Stimulated activated CD4-positive, alpha-beta T cell treated with anti-CD3 and anti-CD28 coated beads, TNF-alpha, amount 100 ng/mL, for 48 hours (primary cell): ENCODE measurements at places on chromosomes 7 and 10.

DNA sequence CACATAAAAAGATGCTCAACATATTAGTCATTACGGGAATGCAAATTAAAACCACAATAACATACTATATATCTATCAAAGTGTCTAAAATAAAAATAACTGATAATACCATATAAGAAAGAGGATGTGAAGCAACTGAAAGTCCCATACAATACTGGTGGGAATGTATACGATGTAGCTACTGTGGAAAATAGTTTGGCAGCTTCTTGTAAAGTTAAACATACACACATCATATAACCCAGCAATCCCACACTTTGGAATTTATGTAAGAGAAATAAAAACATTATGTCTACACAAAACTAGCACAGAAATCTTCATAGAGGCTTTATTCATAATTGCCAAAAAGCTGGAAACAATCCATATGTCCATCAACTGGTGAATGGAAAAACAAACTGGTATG is 10.5 kb upstream of the COMMD3 start:
- DNase-seq, result no peak

GRCh38 chr7:80708123-80708522 is 69.7 kb downstream of the CD36 start:
- DNase-seq, result no peak

DNA sequence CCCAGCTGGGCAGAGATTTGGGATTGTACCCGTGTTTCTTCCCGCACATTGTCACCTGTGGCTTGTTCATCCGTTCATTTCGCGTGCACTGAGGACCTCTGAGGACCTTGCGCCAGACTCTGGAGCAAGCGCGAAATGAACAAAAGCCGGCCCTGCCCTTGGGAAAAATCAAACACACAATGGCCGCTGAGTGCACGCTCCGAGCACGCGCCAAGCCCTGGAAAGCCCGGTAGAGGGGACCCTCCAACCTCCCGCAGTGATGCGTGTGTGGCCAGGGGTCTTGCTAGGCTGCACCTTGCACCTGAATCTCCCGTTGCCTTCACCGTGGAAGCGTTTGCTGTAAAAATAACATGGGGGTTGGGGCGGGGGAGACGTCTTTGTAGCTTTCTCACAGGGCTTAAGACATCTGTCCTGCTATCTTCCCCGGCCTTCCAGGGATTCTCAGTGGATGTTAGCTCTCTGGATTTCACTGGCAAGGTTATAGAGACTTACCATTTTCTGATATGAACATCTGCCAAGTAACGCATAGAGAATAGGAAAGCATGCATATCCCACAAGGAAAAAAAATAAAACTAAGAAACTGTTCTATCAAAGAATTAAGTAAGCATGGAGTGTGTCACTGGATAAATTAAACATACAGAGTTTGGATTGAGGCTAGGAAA is 37.3 kb downstream of the ZNF777 start:
- no peak for DNase-seq

DNA sequence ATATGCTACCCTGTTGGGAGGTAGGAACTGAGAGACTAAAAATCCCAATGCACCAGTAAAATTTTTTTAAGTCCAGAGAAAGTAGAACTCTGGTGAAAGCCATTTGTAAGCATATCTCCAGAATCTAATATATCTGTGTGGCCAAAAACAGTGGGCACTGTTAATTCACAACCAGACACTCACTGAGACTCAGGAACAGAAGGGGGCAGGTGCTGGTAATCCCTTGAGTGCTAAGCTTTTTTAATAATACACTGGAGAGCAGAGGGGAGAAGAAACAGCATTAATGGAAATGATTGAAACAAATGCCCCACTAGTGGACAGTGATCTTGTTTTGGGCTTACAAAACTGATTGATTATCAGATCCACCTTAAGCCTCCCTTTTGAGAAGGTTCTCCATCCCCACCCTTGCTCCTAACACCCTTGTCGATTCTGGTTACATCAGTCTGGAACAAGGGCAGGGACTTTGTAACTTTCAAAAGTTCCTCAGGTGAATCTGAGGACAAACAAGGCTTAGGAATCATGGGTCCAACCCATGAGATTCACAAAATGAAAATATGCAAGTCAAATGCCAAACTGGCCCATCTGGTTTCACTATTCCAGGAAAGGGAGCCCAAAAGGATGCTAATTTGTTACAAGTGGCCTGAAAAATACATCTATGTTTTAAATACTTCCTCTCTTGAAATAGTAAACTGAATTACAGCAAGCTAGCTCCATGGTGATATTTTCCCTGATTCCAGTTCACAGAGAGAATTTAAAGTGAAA is 29.7 kb downstream of the PLXNA4 start:
- DNase-seq, result no peak

DNA sequence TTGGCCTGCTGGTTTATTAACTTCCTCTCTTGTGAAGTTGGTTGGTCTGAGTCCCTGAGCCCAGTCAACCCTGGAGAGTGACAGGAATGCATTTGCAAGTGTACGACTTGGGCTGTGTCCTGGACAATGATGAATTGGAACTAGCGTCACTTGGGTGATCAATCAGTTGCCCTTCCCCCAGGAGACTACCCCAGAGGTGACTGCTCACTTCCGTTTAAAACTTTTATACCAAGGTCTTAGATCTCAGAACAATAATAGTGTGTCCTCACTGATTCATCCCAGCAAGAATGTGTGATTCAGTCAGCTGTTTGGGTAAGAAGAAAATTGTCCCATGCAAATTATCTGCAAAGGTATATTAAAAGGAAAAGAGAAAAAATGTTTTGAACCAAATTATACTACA is 102.9 kb upstream of the ARMC3 start:
- DNase-seq, result no peak

DNA sequence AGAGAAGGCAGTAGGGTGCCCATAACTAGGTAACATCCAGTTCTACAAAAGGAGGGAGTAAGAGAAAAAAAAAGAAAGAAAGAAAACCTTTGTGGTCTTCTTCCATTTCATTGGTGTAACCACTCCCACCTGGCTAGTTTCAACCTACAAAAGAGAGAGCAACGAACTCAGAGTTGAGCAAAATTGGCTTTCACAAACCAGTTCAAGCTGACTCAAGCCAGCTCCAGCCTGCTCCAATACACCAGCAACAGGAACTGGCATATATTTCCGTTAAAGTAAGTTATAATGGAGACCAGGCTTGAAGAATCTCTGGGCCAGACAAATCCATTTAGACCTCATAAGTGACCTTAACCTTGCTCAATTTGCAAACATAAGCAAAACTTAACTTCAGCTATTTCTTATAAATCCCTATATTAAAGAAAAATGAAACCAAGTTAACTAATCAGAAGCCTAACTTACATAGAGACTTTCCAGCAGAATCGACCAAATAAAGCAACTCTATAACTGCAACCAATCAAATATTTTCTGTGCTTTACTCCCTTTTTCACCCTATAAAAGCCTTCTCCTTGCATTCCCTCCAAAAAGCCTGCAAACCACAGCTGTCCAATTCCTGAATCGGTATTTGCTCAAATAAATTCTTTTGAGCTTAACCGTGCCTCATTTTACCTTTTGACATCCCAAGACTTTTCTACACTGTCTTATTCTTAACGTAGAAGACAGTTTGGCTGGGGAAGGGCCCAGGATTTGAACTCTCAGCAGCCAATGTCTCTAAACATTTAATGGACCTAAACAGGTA is 10.1 kb downstream of the ANKRD22 start:
- no peak for DNase-seq

DNA sequence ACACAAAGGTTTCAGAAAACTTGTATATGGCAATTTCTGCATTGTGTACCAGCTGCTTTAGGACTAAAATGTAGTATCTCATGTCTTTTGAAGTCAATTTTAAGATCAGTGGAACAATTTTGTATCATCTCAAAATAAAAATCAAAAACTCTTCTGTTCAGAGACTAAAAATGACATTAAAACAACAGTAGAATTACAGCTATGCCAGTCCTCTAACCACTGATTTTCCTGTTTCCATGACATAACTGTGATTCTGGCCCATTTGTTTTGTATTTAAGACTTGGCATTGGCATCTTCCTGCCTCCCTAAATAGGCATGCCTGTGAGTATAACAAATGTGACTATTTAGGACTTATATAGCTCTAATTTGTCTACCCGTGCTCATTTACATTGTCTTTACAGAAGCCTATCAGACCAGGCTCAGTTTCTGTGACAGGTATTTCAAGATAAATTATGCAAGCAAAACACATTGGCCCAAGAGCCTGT is 29.1 kb upstream of the VPS41 start:
- DNase-seq, result no peak

- DNase-seq, result no peak
Observed at GRCh38 chr7:85021101-85021704, 165.7 kb downstream of the SEMA3D start.

GRCh38 chr7:20304366-20304765 is 26.3 kb upstream of the ITGB8 start:
- DNase-seq, result no peak

DNA sequence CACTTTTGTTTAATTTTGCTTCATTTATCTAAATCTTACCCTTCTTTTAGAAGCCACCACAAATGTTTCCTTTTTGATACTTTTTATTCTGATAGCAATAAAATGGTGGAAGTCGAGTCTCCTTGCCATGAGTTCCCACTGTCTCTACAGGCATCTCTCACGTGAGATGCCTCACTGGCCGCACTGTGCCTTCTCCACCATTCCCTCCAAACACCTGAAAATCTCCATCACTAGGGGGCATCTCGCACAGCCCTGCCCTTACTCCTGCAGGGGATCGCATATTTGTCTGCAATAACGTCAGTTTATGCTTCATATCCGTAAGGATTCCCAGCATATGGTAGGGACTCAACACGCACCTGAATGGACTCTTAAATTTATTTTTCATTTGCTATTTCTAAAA is 56.3 kb upstream of the NCAPG2 start:
- no peak for DNase-seq

DNA sequence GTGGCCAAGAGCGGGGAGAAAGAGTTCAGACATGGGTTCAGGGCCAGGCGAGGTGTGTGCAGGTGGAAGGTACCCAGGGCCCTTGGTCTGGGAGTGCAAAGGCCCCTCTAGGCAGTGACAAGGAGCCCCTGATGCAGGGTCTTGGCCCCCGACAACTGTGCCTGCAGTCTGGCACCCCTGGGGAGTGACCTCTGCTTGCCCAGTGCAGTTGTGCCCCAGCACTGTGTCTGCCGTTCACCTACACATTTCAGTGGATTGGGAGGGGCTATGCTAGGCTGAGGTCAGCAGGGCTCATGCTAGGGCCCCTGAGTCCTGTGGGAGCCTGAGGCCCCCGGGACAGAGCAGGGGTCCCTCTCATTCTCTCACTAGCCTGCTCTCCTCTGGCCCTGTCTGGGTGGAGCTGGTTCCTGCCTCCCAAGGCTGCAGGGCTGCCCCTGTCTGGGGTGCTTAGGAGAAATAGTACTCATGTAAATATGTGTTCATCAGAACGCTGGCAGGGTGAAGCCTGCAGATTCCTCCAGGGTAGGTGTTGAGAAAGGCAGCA is 550.4 kb downstream of the TCERG1L start:
- DNase-seq, result no peak
